Regular cardiac myocyte (primary cell): ENCODE measurements at places on chromosomes 13 and 19. TPM values are rescaled to one million over a fixed set of nuclear protein-coding genes. Genes with fewer than 3 reads are reported as not detected.

The SHANK1 gene
- total RNA-seq, result 2.9 and 7.6 TPM in 2 replicates

The MIER2 gene
- 10.1 and 16.5 TPM in 2 replicates for total RNA-seq

The CEACAM5 gene
- total RNA-seq, result not detected in 2 replicates

The SHISA7 gene
- total RNA-seq, result not detected in 2 replicates

The ZNF571 gene
- total RNA-seq, result 1.7 and 5.4 TPM in 2 replicates

The ZBTB45 gene
- 3.4 and 5.6 TPM in 2 replicates for total RNA-seq

The U2AF1L4 gene
- 7.3 and 7.9 TPM in 2 replicates for total RNA-seq

The ZNF793 gene
- 0.58 and 3.4 TPM in 2 replicates for total RNA-seq

The KLK4 gene
- total RNA-seq, result not detected in 2 replicates

The SHC2 gene
- total RNA-seq, result 1.4 TPM in 1 of 2 replicates, not detected in the other

The GTPBP3 gene
- 12.4 and 12.8 TPM in 2 replicates for total RNA-seq

The ZNF284 gene
- total RNA-seq, result 2.5 and 3.7 TPM in 2 replicates

The MCEMP1 gene
- total RNA-seq, result not detected in 2 replicates

The RFXANK gene
- 40.5 and 42.3 TPM in 2 replicates for total RNA-seq

The EDNRB gene
- 5.4 and 11.8 TPM in 2 replicates for total RNA-seq

The NCR1 gene
- total RNA-seq, result not detected in 2 replicates

The C19orf18 gene
- total RNA-seq, result not detected in 2 replicates

The GJB6 gene
- not detected in 2 replicates for total RNA-seq

The AXL gene
- 224 and 501 TPM in 2 replicates for total RNA-seq

The DMKN gene
- 0.77 and 2.5 TPM in 2 replicates for total RNA-seq
